Ovary (tissue), 10 donors: ENCODE measurements at places on chromosomes 7 and 10.

GRCh38 chr10:125125951-125126735 lies 34.2 kb downstream of the CTBP2 start:
- no peak for DNase-seq

- no peak for DNase-seq
Observed at GRCh38 chr7:66837007-66837406, 84.0 kb upstream of the TMEM248 start.

GRCh38 chr7:25854059-25854458 lies 297.9 kb upstream of the NFE2L3 start:
- DNase-seq, result no peak

- peak; percentile 51 for DNase-seq
Observed at GRCh38 chr10:72310241-72310633, 36.5 kb downstream of the DDIT4 start.

GRCh38 chr10:20858292-20859124 lies 38.6 kb downstream of the NEBL start:
- no peak for DNase-seq

- no peak for DNase-seq
Observed at GRCh38 chr10:12777840-12778585, 223.5 kb downstream of the CCDC3 start.

DNA sequence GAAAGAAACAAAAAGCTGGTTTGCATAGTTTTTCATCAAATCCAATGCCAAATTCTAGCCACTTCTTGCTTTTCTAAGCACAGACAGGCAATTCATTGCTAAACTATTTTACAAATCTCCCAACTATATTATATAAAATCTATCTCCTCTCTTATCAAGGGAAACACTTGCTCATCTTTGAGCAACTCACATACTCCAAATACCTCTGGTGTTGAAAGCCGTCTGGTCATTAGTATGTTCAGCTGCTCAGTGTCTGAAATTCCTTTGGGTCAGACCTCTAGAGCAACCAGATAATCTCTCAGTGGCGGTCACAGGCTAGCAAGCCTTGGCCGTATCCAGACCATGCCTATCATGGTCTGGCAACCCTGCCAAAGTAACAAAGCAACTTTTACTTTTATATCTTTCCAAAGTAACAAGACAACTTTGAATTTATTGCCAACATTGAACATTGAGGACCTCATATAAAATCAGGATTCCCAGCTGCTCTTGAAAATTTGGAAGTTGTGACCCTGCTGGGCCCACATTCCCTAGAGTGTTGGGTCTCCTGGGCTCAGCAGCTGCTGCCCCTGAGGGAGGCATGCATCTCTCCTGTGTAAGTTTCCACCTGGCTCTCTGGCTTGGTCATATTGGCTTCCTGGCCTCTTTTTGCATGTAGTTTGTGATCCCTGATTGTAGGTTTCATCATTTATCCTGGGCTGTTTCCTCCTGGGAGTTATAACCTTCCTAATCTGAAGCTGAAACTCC lies 56.8 kb upstream of the LANCL2 start:
- no peak for DNase-seq

DNA sequence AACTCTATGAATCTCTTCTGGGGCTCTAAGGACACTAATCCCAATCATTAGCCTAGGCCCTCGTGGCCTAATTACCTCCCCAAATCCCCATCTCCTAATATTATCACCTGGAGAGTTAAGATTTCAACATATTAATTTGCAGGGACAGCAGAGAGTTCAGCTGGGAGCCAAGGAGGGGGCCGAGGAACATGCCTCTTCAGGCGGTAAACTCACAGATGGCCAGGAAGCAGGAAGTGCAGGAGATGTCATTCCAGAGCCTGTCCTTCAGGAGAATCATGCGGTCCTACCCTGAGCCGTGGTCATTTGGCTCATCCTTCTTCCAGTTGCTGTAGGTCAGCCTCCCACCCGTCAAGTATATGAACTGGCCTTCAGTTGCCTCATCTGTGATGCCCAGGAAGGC lies 21.9 kb upstream of the SFTPA2 start:
- no peak for DNase-seq

DNA sequence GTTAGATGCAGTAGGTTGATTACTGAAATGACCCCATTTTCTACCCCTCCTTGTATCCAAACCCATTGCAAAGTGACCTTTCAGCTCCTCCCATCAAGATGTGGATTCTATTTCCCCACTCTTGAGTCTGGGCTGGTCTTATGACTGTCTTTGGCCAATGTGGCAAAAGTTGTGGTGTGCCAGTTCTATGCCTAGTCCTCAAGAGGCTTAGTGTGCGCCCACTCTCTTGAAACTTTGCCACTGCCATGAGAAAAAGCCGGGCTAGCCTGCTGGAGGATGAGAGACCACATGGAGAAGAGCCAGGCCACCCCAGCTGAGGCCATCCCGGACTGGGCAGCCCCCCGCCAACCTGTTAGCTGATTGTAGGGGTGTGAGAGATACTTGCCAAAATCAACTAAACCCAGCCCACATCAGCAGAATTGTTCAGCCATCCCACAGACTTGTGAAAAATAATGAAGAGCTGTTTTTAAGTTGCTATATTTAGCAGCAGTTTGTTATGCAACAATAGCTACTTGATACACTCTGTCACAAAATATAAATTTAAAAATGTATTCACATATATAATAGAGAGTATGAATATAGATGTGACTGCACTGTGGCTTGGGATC lies 131.0 kb upstream of the PALS2 start:
- no peak for DNase-seq
